Spinal cord (tissue), 10 donors: ENCODE measurements at places on chromosomes 6 and 20. TPM values are rescaled to one million over a fixed set of nuclear protein-coding genes. Genes with fewer than 3 reads are reported as not detected.

The CCN2 gene
- 38.3 TPM for total RNA-seq

GRCh38 chr6:167399051-167399387 lies 74.1 kb downstream of the TTLL2 start:
- DNase-seq = no peak

GRCh38 chr6:157326979-157327378 lies 3.7 kb upstream of the TMEM242 start:
- DNase-seq = no peak

The MYLK2 gene
- 0.79 TPM for total RNA-seq

DNA sequence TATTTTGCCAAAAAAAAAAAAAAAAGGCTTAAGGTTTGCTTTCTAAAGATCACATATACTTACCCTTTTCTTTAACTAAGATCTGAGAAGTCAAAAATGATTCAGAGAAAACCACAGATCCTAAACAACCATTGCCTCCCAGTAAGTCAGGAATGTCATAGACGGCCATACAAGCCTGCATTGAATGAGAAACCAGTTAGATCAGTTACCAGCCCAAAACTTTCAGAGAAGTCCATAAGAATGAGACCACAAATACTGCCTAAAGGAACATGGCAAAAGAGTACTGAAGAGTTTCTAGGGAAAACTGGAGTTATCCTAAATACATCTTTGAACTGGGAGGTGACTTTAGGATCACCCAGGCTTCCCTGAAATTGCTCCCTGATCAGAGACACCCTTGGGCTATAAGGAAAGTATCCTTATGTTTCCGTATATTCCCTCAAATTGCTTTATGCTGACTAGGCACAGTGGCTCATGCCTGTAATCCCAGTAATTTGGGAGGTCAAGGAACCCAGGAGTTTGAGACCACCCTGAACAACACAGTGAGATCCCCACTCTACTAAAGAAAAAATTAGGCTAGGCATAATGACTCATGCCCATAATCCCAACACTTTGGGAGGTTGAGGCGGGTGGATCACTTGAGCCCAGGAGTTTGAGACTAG lies 79.4 kb upstream of the SLC4A11 start:
- DNase-seq = no peak

- DNase-seq = no peak
Observed at GRCh38 chr6:82611751-82612150, 248.1 kb downstream of the TPBG start.

The SMLR1 gene
- not detected for total RNA-seq

DNA sequence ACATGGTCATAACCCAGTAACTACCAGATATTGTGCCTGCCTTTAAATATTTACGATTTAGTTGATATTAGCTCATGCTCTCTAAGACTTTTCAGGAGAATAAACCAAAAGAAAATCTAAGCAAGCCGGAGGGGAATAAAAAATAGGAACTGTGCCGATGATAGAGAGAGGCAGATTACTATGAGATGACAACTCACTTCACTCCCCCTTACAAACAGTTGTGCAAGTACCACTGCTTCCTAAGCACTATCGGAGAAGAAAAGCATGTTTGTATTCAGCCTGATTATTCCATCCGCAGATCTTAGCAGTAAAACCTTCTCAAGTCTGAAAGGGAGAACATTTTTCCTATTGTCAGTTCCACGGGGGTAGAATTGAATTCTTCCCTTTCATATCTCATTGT lies 294.4 kb downstream of the KCNQ5 start:
- no peak for DNase-seq

DNA sequence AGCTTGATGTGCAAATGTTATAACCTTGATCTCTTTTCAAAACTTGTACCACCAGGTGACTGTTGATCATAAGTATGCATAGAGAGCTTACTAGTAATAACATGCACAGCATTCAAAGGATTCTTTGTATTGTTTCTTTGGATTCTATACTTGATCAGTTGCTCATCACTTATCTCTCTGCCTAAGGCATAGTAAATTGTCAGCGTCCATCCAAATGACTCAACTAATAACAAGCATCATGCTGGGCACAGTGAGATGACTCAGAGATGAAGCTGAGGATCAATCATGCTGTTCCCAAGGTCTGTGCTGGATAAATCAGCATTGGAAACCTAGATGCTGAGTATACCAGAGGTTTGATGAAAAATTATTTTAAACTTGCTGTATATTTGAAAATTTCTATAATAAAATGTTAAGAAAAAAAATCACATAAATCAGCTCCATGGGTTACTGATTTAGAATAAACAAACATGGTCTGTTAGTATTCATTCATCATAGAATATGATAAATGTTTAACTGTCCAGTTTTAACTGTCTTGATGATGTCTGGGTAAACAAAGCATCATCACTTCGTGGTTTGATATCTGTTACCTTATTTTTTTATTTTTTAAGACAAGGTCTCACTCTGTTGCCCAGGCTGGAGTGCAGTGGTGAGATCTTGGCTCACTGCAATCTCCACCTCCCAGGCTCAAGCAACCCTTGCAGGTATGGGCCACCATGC lies 45.6 kb upstream of the SGK1 start:
- no peak for DNase-seq

GRCh38 chr20:51128198-51128597 lies 105.3 kb upstream of the KCNG1 start:
- no peak for DNase-seq

The NUDT3 gene
- total RNA-seq = 74.1 TPM

DNA sequence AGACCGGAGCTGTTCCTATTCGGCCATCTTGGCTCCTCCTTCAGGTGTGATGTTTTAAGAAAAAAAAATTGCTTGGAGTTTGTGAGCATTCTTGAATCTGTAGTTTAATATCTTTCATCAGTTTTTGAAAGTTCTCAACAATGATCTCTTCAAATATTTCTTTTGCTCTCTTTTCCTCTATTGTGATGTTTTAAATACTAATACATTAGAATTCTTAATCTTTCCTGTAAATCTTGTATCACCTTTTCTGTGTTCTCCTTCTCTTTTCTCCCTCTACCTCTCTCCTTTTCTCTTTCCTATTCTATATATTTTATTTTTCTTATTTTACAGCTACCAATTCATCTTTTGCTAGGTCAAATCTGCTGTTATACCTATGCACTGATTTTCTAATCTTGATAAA lies 212.3 kb downstream of the RPS12 start:
- DNase-seq = no peak

The SEC63 gene
- total RNA-seq = 33.9 TPM

DNA sequence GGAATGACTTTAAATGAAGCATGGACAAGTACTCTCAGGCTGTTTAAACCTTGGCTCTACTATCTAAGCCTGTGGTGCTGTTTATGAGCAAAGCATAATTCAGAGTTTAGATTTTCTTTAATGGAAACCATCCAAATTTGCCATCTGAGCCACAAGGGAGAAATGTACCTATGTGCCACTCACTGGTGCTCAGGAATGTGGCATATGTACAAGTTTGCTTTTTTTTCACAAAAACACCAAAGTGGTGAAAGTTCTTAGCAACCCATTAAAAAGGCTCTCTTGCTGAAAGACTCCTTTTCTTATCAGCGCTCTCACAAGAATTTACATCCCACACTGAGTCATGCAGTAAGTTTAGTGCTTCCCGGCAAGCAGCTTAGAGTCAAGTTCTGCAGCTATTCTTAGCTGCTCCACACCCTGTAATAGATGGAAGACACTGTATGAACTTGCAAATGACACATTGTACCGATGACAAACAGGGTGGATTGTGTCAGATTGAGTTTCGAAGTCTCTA lies 57.3 kb upstream of the MLIP start:
- DNase-seq = peak; percentile 35

- no peak for DNase-seq
Observed at GRCh38 chr20:63941282-63942081, 14.7 kb downstream of the UCKL1 start.

DNA sequence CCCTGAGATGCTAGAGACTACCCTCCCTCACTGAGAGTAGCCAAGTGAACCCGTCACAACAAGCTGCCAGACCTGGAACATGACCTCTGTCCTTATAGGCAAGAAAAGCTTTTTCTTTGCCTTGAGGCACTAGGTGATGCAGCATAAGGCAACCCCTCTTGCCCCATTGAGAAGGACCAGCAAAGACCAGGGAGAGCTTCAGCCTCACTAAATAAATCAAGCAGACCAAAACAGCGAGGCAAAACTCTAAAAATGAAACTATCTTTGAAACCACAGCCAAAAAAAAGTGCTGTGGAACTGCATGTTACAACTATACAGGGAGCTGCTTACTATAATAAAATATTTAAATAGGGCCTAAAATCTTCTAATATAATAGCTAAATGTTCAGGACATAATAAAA lies 62.6 kb upstream of the FAM83B start:
- DNase-seq = no peak

The EBF4 gene
- 10.2 TPM for total RNA-seq

DNA sequence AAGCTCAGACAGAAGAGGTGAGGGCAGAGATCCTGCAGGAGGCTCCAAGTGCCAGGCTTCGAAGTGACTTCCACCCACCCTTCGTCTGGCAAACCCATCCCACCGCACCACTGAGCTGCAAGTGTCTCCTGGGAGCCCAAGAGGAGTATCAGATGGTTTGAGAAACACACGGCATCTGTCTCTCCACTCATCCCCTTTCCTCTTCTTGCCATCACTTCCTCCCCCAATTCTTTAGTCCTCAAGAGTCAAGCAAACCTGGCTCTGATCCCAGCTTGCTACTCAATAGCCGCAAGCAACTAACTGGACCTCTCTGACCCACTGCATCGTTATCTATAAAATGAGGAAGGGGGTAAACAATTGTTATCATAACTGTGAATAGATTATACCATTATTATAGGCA lies 142.1 kb downstream of the BMP7 start:
- no peak for DNase-seq

DNA sequence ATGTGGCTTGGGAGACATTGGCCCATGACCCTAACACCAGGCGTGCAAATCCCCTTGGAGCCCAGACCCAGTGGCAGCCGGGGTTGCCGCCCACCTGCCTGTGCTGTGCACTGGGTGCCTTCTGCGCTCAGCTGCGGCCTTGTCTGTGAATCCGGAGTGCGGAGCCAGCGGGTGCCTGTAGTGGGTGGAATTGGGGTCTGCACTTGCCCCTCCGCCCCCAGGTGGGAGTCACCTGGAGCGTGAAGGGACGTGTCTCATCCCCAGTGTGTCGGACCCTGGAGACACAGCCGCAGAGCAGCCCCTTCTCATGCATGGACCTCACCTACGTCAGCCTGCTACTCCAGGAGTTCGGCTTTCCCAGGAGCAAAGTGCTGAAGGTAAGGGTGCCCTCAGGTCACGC lies 22.9 kb upstream of the PYGB start:
- DNase-seq = no peak

- no peak for DNase-seq
Observed at GRCh38 chr6:143490244-143490643, 21.3 kb downstream of the FUCA2 start.
